Fibroblast of the conjunctiva (primary cell): ENCODE measurements at places on chromosomes 3 and 15.

GRCh38 chr3:11170052-11170770 lies 15.9 kb downstream of the HRH1 start:
- DNase-seq = no peak

- DNase-seq = no peak
Observed at GRCh38 chr15:26069231-26069641, 206.1 kb upstream of the ATP10A start.

GRCh38 chr3:189937302-189938127 lies 183.2 kb downstream of the P3H2 start:
- DNase-seq = peak; percentile 91

- peak; percentile 55 for DNase-seq
Observed at GRCh38 chr3:190345027-190345821, 23.0 kb upstream of the CLDN1 start.

GRCh38 chr15:91476861-91477260 lies 376.6 kb upstream of the SLCO3A1 start:
- DNase-seq = no peak

- peak; percentile 17 for DNase-seq
Observed at GRCh38 chr3:119628816-119629445, 31.2 kb downstream of the PLA1A start.

DNA sequence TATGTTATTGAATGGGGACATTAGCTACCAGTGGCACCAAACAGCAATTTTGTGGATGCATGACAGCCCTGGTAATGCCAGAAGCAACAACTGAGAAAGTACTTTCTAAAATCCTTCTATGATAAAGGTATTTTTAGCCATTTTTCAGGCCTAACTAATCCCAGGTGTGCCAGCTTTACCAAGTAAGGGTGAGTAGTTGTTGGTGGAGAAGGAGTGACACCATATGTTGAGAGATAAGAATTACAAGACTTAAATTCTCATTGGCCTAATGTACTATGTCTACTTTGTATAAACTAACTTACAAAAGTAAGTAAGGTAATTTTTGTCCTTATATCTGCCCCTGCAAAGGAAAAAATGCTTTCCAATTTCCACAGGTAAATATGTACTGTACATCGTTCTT lies 4.1 kb upstream of the COX17 start:
- peak; percentile 51 for DNase-seq

GRCh38 chr3:37673401-37673800 lies 188.3 kb upstream of the CTDSPL start:
- DNase-seq = no peak

- no peak for DNase-seq
Observed at GRCh38 chr3:138600100-138600745, 6.2 kb upstream of the CEP70 start.

DNA sequence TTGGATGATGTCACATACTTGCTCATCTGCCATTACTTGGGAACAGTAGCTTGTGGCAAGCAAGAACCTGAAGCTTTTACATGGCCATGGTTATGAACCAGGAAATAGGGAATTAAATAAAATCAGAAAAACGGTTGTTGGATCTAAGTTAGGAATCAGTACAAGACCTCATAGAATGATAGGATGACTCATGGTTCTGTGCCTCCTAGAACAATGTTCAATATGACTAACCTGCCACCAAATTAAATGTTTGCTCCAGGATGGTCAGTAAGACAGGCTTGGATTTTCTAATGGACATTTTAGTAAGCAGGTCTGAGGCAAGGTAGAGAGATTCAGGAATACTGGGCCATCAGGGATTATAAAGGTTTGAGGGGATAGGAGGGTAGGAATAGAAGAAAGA lies 218.9 kb downstream of the PLOD2 start:
- DNase-seq = no peak

DNA sequence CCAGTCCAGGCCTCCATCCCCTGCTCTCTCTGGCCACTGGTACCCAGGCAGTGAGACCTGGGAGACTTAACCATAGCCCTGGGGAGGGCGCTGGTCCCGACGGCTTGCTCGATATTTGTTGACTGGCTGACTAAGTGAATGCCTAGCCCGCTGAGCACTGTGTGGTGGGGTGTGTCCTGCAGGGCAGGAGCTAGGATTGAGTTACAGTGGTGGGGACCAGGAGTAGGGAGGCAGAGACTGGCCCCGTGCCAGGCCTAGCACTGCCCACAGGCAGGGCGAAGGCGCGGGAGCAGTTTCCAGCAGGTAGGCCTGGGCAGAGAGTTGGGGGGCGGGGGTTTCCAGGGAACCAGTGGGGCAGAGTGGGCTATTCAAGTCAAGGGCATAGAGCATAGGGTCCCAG lies at the start of gene VILL:
Gene VILL (plus strand): TSS at position 260 of the 400 bp plus-strand sequence. CDS start 2,887 bp downstream, outside the sequence.
- no peak for DNase-seq

- no peak for DNase-seq
Observed at GRCh38 chr15:60854858-60855564, 374.1 kb downstream of the RORA start.

DNA sequence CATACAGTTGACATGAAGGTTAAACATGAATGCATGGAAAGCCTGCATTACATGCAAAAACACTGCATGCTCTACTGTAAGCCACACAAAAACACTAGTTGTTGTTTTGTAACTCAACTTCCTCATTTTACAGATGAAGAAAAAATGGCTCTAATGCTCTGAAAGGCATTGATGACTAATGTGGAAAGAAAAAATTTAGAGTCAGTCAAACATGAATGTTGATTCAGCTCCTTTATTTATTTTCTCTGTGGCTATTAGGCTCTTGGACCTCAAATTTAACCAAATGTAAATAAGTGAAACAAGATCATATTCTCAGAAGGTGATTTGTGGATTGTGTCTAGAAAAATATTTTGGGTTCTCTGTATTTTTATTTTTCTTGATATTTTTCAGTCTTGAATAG lies 336.7 kb upstream of the ZNF717 start:
- DNase-seq = no peak

DNA sequence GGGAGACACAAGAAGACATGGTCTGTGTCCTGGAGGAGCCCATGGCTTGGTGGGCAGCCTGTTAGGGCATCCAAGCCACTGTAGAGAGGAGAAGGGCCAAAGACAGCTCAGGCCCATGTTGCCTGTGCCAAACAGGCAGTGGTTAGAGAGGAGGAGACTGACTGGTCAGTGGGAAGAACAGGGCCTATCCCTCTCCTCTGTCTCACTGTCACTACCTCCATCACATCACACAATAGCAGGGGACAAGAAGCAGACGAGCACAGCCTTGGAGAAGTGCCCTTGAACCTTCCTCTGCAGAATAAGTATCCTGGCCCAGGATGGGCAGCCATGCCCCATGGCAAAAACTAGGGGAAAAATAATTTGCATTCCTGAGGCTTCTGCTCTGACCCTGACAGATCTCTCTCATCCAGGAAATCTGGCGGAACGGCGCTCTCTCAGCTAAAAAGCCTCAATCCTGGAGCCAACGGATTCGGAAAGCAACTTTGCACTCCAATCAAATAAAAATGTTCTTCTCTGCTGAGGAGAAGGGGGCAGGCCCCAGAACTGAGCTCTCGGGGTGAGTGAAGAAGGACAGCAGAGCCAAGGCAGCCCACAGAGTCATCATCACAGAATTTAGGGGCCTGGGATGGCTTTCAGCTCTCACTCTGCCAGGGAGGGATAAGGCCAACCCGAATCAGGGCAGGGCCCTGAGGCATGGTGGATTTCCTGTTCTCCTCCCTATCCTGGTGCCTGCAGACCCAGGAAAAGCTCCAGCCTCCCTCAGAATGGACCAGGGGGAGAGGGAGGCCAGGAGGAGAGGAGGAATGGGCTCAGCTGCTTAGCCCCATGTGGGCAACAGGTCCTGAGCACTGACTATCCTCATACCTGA lies 1.6 kb downstream of the SHF start:
- DNase-seq = no peak
